ENCODE measurements at places on chromosomes 6 and 20.

DNA sequence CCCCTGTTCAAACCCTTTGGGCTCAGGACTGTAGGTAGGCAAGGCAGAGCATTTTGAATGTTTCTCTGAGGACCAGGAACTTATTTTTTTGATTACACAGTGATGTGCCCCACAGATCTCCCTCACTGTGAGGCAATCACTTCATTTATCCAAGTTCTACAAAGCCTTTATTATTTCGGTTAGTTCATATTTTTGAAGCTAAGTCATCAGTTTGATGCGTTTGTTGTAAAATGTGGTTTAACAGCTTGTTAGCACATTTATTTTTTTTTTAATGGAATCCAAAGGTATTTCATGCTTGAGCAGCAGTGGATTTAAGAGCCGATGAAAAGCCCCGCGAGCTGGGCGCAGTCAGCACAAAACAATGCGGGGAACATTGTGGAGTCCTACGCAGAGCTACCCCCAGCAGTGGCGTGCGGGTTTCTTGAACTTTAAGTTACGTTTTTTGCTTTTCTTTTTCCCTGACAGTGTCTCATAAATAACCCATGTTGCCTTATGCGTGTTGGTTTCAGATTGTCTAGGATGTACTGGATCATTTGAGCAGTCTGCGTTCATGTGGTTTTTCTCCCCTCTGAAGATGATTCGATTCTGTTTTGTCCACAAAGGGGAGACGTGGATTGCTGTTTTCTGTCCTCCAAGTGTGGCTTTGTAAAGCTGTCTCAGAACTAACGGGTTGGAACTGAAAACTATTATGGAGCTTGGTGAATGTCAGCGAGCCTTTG lies 233.6 kb upstream of the BMP2 start:
- DNase-seq, result no peak

DNA sequence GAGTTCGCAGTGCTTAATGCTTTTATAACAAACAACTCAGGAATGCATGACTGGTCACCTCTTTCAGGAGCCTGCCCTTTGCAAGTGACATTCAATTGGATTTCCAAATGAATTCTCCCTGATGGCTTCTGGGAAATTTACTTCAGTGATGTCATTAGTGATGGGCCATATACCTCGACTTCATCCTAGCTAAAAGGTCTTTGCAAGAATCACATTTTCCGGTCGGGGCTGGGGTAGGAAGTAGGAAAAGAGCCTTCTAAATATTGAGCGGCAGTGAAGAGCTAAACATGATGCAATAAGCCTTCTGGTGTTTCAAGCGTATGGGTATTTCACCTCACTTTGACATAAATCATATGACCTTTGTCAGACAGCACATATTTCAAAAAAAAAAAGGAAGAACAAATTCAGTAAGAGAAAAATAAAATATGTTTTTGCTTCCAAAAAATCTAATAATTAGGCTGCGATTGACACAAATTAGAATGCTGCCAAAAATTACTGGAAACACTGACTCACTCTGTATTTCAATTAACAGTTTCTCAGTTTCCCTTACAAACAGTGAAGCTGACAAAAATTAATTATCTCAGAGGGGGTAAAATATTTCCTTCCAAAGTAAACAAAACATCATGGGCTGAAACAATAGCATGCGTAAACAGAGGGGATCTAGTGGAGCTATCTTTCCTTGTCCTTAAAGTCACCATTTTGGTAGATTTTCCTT lies 39.8 kb downstream of the ADTRP start:
- DNase-seq, result no peak

GRCh38 chr20:17943343-17943742 lies 25.3 kb downstream of the SNX5 start:
- no peak for DNase-seq

- no peak for DNase-seq
Measured at GRCh38 chr6:169428532-169428931, 174.9 kb upstream of the THBS2 start.

GRCh38 chr6:21827425-21828202 lies 234.1 kb downstream of the SOX4 start:
- no peak for DNase-seq

GRCh38 chr6:15375018-15375417 lies 129.1 kb downstream of the JARID2 start:
- no peak for DNase-seq

All from activated CD8-positive, alpha-beta T cell treated with anti-CD3 and anti-CD28 coated beads, Interleukin-2, amount 10 ng/mL, durations not matched to agents 7 days and 5 days (primary cell).